ENCODE measurements at places on chromosomes 4 and X.

DNA sequence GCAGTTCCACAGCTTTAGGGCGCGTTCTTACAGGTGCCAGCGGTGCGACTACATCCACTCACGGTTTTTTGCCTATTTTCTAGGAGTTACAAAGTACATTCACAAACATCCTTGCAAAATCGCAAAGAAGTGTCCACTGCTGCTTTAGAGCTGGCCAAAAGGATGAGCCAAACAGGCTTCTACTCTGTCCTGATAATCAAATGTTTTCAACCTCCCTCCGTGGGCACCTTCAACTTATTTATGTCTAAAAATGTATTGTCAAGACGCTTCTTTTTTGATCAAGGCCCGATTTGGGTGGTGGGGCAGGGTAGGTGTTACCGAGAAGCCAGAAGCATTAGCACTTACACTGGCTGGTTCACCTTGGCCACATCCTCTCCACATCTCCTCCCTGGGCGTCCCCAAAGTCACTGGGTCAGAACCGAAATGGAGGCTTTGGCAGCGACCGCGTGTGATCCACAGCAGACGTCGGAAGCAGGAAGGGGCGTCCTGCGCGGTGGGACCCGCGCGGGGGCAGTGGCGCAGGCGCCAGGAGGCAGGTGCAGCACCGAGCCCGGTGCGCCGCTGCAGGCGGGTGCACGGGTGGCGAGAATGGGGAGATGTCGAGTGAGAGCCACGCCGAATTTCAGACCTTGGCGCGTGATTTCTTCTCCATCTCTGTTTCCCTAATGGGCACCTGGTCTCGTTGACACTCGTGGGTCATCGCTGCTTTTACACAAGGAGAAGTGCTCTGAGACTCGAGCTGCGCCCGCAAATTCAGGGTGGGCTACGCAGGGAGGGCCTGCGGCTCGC is 16.9 kb downstream of the NKX3-2 start:
- no peak for DNase-seq

GRCh38 chr4:189974056-189974455 is 33.4 kb downstream of the FRG1 start:
- no peak for DNase-seq

- DNase-seq, result no peak
Observed at GRCh38 chrX:73992019-73992418, 312.0 kb upstream of the ZCCHC13 start.

- no peak for DNase-seq
Observed at GRCh38 chrX:47846040-47846439, 9.3 kb downstream of the ZNF81 start.

- DNase-seq, result no peak
Observed at GRCh38 chr4:74632634-74633033, 161.7 kb downstream of the BTC start.

GRCh38 chr4:124973716-124974115 is 261.2 kb upstream of the ANKRD50 start:
- DNase-seq, result no peak

GRCh38 chr4:57214654-57215411 is 104.6 kb upstream of the IGFBP7 start:
- DNase-seq, result no peak

- no peak for DNase-seq
Observed at GRCh38 chr4:185036842-185037241, 18.6 kb downstream of the HELT start.

GRCh38 chr4:61442936-61443335 is 242.8 kb downstream of the ADGRL3 start:
- DNase-seq, result no peak

GRCh38 chrX:26387906-26388305 is 171.9 kb downstream of the MAGEB5 start:
- no peak for DNase-seq

Data from memory B cell (primary cell).